ENCODE measurements at places on chromosomes 7 and 10.

DNA sequence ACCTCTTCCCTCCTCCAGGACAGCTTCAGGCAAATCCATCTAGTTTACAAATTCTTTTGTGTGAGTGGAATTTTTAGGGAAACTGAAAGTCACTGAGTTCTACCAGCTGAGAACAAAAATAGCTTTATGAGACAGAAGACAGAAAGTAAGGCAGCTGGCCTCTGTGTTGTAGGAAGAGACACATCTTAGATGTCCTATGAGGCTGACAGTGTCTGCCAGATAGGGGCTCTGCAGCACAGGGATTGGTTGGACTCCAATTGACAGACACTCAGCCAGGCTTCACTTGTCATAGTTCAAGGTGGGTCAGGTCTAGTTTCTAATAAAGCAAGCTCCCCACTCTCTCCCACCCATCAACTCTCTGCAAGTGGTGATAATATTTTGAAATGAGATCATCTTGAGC is 574.9 kb downstream of the CCSER2 start:
- no peak for DNase-seq

GRCh38 chr10:118965645-118966044 is 63.9 kb upstream of the NANOS1 start:
- no peak for DNase-seq

- DNase-seq, result peak; percentile 33
Observed at GRCh38 chr10:110600487-110601101, 33.1 kb downstream of the SMC3 start.

- DNase-seq, result peak; percentile 70
Observed at GRCh38 chr7:131007439-131008330, 273.7 kb upstream of the KLF14 start.

DNA sequence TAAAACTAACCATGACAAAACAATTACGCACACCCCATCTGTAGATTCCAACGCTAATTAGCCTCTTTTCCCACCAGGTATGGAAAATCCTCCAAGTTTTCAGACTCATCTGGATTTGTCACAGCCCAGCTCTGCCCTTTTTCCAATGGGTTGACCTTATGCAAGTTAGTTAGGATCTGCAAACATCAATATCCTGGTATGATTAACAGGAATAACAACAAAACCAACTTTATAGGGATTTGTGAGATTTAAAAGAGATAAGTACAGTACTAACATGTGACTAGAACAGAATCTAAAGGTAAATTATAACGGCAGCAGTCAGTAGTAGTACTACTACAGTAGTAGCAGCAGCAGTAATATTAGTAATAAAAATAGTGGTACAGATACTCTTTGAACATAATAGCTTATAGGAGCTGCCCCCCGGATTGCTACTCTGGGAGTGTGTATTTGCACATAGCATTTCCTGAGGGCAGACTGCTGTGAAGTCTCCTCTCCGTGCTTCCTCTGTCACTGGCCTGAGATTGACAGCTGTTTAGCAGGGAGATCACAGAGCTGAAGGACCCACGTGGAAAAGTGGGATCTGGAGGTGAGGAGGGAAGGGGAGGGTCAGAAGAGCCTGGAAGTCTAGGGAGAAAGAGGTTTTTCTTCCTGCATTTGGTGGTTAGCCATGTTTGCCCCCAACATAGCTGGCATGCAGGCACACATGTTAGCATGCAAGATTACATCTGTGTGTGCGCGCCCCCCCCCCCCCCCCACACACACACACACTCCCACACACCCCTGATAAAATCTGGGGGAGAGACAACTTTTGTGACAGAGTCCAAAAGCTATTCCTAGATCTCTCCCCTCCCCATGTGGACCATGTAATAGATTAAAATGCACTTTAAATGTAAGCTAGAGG is 73.3 kb upstream of the FAM171A1 start:
- DNase-seq, result no peak

DNA sequence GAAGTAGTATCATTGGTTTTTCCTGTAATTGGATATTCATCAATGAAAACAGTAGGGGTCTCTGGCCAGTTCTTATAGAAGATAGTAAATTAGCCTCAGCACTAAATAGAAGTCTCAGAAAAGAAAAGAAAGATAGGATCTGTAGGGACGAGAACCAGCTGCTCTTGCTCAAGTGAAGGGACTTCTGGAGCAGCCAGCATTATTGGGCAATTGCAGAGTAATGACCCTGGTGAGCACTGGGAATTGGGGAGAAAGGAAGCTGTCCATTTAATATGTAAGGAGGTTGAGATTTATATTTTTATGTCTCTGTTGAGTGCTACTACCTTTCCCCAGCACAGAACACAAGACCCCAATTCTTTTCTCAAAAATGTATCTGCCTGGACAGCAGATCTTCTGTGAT is 61.2 kb upstream of the WNT16 start:
- no peak for DNase-seq

DNA sequence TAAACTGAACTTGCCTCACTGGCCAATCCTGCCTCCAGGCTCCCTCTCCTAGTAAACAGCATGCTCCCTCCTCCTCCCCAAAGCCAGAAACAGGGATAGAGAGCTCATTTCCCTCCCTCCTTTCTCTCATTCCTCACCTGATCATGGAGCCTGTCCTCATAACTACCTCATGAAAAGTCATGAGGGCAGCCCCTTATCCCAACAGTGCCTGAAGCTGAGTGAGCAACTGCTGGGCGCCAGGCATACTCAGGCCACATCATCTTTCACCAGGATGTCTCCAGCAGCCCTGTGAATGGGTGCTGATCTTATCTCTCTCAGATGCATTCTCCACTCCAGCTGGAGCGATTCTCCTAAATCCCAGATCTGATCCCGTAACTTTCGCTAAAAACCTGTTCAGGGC is 307.2 kb downstream of the PRPF18 start:
- DNase-seq, result no peak

Measured in GM06990 (cell line).